ENCODE measurements at places on chromosomes 2 and 18. TPM values are rescaled to one million over a fixed set of nuclear protein-coding genes. Genes with fewer than 3 reads are reported as not detected.

The TPRKB gene
- 30.3 TPM for total RNA-seq

The SMCHD1 gene
- 103 TPM for total RNA-seq

The HOXD13 gene
- not detected for total RNA-seq

The CNTNAP5 gene
- total RNA-seq, result not detected

DNA sequence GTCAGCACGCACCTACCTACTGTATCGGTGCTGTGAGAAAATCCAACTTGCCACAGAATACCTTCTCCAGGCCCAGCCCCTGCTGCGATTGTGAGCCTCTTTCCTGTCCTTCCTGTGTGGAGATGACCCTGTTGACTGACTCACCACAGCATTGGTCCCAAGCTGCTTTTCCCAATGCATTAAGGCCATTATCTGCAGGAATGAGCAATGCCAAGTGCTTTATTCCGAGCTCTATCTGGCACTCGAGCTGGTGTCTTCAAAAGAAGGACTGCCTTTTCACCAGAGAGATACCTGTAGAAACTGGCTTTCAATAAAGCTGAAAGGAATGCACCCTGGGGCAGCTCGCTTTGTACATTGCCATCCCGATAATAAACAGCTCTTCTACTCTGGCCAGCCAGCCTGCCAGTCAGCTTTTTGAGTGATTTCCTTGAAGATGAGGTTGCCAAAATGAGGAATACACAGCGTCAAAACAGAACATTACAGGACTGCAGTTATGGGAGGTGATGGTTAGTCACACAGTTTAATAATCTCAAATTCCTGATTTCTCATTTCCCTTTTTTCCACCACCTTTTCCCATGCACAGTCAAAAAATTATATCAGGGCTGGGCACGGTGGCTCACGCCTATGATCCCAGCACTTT is 8.3 kb upstream of the RNF103 start:
- no peak for DNase-seq
- no peak overlapping the region for H3K27ac ChIP-seq
- H3K4me1 ChIP-seq, result no peaks in the 10 kb centered on the region
- no peak overlapping the region for H3K4me3 ChIP-seq
- no peaks in the 10 kb centered on the region for H3K36me3 ChIP-seq

- H3K4me3 ChIP-seq, result no peak overlapping the region
- H3K27me3 ChIP-seq, result peaks cover 6% of the 10 kb centered on the region
- H3K4me1 ChIP-seq, result no peaks in the 10 kb centered on the region
- no peak for DNase-seq
These were observed 153.7 kb upstream of the VRK2 start for GRCh38 chr2:57892920-57893319.

GRCh38 chr2:71566372-71566771 is 113.0 kb downstream of the DYSF start:
- H3K27me3 ChIP-seq, result no peaks in the 10 kb centered on the region
- H3K27ac ChIP-seq, result no peak overlapping the region
- no peak overlapping the region for H3K4me3 ChIP-seq
- DNase-seq, result no peak
- H3K36me3 ChIP-seq, result no peaks in the 10 kb centered on the region
- no peaks in the 10 kb centered on the region for H3K4me1 ChIP-seq

GRCh38 chr2:181252262-181253148 is 204.7 kb upstream of the ITGA4 start:
- no peaks in the 10 kb centered on the region for H3K27me3 ChIP-seq
- H3K4me3 ChIP-seq, result peak overlapping the region; percentile 2
- DNase-seq, result no peak

DNA sequence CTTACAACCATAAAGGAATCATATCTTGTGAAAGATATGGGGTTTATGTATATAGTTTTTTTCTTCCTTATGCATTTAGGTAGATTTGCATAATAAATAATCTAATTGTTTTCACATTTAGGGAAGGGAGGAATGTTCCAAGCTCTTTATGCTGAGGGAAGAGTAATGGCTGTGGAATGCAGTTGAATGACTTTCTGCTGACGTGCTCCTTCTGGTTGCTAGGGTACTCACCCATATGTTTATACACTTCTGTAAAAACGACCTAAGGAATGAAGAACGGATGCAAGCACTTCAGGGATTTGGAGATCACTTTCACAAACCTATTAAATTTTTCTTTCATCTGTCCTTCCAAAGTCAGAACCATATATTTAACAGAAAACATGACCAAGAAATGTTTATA is 29.2 kb upstream of the PPP4R1 start:
- no peak overlapping the region for H3K27ac ChIP-seq
- no peaks in the 10 kb centered on the region for H3K4me1 ChIP-seq
- H3K27me3 ChIP-seq, result no peaks in the 10 kb centered on the region
- no peaks in the 10 kb centered on the region for H3K36me3 ChIP-seq
- no peak for DNase-seq
- no peak overlapping the region for H3K4me3 ChIP-seq

DNA sequence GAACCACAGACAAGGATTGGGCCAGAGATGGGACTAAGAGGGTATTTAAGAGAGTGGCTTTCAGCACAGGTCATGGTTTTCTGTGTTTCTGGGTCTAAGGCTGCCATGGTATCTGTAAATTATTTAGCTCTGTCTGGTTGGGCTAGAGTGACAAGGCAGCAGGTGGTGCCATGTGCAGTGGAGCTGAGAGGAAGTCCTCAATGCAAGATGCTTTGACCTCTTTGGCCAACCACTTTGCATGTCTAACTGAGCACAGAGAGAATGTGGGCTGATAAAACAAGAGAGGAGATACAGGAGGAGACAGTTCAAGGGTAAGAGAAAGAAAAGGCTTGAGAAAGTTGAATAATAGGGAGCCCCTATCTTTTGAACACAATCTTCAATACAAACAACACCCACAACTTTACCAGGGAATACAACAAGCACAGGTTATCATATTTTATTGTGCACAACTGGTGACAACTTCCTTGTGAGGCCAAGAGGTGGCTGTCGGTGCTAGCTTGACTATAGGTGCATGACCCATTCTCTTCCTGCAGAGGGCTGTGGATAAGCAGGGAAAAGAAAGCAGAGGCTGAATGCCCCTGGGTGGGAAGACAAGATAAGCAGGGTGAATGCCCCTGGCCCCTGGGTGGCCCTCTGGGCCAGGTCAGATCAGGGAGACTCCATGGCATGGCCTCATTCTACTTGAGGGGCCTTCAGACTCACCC is 12.3 kb downstream of the FLACC1 start:
- H3K4me3 ChIP-seq, result no peak overlapping the region
- no peaks in the 10 kb centered on the region for H3K4me1 ChIP-seq
- no peaks in the 10 kb centered on the region for H3K27me3 ChIP-seq
- H3K27ac ChIP-seq, result no peak overlapping the region

DNA sequence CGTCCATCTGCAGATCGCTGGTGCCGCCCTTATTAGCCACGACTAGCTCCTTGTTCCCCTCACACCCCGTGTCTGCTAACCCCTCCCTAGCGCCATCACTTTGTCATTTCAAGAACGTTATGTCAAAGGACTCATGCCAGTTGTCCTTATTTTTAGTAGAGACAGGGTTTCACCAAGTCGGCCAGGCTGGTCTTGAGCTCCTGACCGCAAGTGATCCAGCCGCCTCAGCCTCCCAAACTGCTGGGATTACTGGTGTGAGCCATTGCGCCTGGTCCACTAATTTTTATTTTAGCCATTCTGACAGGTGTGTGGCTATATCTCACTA is 138.9 kb upstream of the HDAC4 start:
- no peak overlapping the region for H3K27ac ChIP-seq
- no peak for DNase-seq
- H3K36me3 ChIP-seq, result peaks cover 2% of the 10 kb centered on the region
- no peak overlapping the region for H3K4me3 ChIP-seq
- peaks cover 24% of the 10 kb centered on the region for H3K27me3 ChIP-seq

DNA sequence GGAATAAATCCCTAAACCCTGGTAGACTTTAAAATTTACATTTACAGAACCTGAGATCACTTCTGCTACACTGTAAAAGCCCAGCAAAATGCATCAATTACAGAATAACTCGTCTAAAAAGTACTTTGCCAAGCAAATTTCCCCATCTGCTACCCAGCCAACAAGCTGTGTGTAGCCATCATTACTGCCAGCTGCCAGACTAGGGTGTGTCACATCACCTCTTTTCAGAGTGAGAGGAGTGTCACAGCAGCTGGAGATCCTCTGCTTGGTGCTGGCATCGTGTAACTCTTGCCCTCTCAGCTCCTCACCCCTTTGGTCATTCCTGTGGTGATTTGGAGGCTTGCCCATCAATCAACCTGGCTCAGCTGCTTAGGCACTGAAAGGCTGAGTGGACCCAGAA is 340.4 kb upstream of the MMADHC start:
- H3K27ac ChIP-seq, result no peak overlapping the region
- no peaks in the 10 kb centered on the region for H3K36me3 ChIP-seq
- H3K4me3 ChIP-seq, result no peak overlapping the region
- no peaks in the 10 kb centered on the region for H3K4me1 ChIP-seq
- no peaks in the 10 kb centered on the region for H3K27me3 ChIP-seq

All from activated T-cell treated with anti-CD3 and anti-CD28 coated beads, Interleukin-2, amount 50 U/mL, for 72 hours (primary cell).